ENCODE measurements at places on chromosomes 1 and 21.

GRCh38 chr1:219782311-219782710, 146.0 kb downstream of the SLC30A10 start:
- DNase-seq: no peak

- DNase-seq: no peak
Measured at GRCh38 chr21:43358940-43359822, 67.8 kb downstream of the SIK1 start.

DNA sequence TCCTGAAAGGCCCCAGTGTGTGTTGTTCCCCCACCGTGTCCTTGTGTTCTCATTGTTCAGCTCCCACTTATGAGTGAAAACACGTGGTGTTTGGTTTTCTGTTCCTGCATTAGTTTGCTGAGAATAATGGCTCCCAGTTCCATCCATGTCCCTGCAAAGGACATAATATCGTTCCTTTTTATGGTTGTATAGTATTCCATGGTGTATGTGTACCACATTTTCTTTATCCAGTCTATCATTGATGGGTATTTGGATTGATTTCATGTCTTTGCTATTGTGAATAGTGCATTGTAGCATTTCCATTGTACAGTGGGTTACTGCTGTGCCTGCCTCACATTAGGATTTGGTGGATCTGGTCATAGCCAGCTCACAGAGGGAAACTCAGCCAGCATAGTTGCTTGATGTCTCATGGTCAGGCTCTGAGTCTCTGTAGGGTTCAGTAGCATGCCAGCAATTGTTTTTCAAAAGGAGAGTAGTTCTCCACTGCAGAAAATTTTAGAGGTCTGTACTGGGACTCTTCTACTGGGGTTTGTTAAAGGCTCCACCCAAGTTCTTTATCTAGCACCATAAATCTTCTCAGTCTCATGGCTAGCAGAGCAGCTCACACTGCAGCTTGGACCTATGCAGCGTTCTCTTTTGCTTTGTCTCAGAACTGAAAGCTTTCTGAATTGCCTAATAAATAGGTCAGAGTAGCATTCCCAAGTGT, 41.0 kb downstream of the RUNX3 start:
- no peak for DNase-seq

DNA sequence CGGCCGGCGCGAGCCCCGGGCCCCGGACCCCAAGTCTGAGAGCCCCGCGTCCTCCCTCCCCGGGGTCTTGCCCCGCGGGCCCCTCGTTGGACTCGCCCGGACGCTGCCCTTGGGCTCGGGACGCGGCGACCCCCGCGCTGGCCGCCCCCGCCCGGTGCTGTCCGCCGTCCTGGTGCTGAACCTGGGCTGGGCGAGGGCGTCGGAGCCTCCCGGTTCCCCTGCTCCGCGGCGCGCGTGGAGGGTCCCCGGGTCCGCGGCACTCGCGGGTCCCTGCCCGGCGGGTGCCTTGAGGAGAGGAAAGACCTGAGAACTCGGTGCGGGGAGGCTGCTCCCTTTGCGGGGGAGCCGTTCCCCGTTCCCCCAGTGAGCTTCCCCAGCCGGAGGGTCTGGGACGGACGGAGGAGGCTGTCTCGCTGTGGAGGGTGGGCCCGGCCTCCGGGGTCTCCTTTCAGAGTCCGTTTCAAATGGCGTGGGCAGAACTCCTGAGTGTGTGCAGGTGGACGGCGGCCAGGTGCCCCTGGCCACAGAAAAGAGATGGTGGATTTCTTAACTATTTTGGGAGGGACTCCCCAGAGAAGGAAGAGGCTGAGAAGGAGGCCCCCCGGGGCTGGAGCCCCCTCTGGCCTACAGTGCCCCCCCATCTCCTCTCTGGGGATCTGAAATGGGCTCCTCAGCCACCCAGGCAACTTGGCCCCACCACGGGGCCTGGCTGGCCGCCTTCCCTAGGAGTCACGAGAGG, 595 bp downstream of the GABRD start:
- no peak for DNase-seq

- peak; percentile 49 for DNase-seq
Measured at GRCh38 chr1:98975113-98975512, 29.5 kb downstream of the PLPPR5 start.

DNA sequence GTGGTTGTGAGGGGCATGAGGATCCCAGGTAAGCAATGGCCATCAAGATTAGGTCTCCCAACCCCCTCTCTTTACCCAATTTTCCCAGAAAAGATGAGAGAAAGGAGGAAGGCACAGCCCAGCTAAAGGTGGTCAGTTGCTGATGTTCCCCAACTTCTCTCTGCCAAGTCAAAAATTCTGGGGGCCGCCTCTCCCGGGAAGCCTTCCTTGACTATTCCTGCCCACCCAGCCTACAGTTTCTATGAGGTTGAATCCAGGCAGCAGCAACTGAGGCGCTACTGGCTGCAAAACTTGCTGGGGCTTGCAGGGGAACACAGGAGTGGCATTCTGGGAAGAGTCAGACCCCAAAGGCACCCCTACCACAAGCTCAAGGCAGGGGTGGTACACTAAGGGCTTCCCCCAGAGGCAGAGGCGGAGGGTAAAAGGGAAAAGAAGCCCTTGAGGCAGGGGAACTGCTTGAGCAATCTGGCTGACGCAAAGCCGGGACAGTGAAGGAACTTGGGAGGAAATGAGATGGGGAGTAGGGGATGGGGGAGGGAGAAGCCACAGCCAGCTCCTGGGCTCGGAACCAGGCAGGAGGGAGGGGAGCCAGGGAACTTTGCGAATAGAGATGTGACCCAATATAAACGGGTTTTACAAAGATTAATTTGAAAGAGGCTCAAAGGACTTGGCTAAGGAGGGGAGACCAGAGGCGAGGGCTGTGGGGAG, 31.2 kb downstream of the SDC3 start:
- DNase-seq: no peak

GRCh38 chr1:7432102-7432899, 338.8 kb upstream of the VAMP3 start:
- no peak for DNase-seq

GRCh38 chr1:202689493-202690342, 20.5 kb downstream of the SYT2 start:
- no peak for DNase-seq

Measured in DMS53 (cell line).